ENCODE measurements at places on chromosomes 4 and X.

GRCh38 chrX:119226446-119226845, 9.6 kb upstream of the PGRMC1 start:
- peak; percentile 10 for DNase-seq

GRCh38 chr4:84492290-84492689, 6.8 kb downstream of the NKX6-1 start:
- DNase-seq: no peak

DNA sequence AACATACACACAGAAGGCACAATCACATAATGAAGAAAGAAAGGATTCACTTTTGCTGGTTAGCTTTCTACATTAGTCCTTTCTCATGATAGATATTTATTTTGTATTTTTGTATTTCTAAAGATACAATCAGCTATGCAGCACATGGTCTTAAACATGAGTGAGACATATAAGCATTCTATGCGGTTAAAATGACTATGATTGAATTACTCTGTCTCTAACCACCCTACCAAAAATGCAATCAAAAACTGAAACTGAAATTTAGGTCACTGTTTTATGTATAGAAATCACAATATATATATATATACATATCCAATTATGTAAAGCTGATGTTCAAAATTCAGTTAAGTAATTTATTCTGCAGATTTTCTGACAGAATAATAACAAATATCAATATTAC, 21.9 kb downstream of the CXXC4 start:
- no peak for DNase-seq

DNA sequence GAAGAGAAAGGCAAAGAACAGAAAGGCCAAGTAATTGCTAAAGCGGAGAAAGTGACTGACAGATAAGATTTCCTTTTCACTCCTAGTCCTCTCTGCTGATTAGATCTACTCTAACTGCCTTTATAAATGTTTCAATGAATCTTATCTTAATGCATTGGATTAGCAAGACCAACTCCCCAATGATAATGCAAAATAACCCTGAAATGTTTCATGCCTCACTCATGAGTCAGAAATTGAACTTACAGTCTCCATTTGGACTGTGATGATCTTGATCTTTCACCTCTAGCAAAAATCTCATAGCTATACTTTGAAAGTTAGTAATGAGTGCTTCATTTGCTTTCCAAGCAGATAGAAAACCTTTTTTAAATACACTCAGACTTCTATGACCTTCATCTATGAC, 26.5 kb downstream of the SLC10A7 start:
- DNase-seq: peak; percentile 28

DNA sequence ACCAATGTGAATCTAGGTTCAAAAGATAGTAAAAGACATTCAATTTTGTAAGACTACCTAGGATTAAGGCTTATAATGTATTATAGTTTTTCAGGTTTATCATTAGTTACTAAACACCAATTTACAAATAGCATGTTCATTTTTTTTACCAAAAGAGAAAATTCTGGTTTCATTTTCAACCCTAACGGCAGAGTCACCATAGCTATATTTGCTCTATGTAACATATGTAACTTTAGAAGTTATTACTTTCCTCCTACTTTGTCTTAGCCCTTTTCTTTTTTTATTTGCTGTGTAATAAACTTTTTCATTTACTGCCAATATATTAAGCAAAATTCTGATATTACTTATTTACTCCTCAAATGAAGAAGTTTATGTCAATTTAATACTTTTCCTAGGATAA, 639.6 kb downstream of the ARAP2 start:
- DNase-seq: no peak

GRCh38 chr4:8384397-8385060, 56.0 kb downstream of the ACOX3 start:
- no peak for DNase-seq
